ENCODE measurements at places on chromosomes 11 and 22.

DNA sequence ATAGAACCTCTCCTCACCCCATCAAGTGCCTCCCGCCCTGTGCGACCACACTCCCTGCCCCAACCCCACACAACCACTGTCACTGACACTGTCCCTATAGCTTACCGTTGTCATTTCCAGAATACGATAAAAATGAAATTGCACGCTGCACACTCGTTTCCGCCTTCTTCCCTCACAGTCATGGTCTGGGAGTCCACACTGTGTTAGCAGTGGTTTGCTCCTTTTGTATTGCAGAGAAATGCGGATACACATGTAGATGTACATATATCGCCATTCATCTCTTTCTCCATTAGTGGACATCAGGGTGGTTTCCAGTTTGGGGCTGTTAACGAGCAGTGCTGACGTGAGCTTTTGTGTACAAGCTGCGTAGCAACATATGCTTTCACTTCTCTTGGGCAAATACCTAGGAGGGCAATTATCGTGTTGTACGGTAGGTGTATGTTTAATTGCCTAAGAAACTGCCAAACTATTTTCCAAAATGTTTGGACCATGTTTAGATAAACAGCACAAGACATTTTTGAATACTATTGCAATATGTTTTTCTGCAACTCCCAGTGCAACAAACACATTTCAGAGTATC is 59.2 kb upstream of the CD5 start:
- no peak for DNase-seq

DNA sequence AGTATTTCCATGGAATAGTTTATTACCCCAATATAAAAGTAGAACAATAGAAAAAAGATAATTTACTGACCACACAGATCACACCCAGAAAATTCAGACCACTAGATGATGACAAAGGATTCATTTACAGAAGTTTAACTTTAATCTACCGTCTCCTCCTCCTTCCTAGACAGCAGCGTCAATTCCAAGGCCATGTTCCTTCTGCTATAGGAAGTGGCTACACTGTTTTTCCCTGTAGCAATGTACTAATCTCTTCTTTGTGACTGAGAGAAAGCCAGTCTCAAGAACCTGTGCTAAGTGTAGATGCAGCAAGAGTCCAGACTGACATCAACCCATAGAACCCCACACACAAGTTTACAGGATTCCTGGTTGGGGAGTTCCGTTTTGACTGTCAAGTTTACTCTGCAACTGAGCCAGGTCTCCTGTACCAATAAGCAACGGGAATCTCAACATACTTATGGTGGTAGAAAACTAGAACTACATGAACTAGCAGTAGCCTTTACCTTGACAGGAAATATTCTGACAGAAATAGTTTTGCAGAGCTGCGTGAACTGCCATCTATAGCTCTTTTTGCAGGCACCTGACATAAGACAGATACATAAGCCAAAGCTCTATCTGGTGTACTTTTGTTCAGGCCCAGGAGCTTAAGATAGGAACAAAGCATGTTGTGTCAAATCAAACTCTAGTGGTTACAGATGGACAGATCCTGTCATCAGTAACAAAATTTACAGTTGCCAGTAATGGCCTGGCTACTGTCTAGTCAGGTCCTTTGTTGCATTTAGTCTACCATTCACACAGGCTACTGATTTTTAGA is 42.9 kb downstream of the MRTFA start:
- DNase-seq = no peak

- DNase-seq = no peak
Measured at GRCh38 chr22:22111267-22111751, 128.7 kb upstream of the TOP3B start.

- DNase-seq = no peak
Measured at GRCh38 chr11:64951529-64951928, 15.8 kb upstream of the GPHA2 start.
